HuH-7.5 (cell line): ENCODE measurements at places on chromosomes 3 and 15.
A peak's percentile ranks its signal among the peaks of the same experiment; 100 is the strongest.

GRCh38 chr3:192819001-192819569 lies 91.7 kb upstream of the FGF12 start:
- no peak for DNase-seq

DNA sequence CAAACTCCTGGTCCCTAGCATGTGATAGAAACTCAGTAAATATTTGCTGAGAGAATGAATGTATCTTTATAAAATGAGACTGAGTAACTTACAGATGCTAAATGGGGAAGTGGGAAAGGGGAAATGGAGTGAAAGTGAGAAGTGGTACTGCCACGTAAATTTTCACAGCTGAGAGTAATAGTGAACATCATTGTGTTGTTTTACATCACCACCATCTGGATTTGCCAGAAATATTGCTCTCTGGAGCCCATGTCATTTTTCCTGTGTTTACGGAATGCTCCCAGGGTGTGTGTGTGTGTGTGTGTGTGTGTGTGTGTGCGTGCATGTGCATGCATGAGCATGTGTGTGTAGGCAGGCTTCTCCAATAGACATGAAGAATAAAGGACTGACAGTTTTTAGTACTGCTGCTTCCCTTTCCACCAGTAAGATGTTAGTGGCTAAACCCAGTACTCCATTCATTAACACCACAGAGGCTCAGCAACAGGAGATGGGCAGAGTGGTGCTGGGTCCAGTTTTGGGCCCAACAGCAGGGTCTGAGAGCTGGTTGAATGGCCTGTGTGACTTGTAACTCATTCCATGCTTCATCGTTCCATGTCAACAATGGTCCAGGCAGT lies 57.3 kb downstream of the DIPK2A start:
- no peak for DNase-seq

- DNase-seq, result no peak
Measured at GRCh38 chr3:53242155-53242554, 13.7 kb downstream of the TKT start.

DNA sequence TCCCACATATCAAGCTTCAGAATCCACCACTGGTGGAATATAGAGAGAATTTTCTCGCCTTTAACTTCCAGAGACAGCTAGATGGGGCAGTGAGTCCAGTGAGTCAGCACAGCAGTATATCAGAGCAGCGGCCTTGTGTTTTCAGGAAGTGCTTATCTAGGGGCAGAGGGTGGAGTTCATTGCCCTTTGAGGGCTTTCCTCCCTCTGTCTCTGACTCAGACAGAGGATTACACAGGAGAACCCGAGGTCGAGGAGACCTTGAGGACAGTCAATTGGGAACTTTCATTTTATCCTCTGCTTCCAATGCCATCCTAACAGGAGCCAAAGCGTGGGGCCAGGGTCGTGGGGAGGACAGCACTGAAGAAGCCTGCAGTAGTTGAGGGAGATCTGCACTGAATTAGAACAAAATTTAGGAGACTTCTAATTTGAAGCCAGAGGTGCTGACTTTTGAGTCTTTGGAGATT lies 109.6 kb upstream of the UMPS start:
- DNase-seq, result peak; percentile 42

GRCh38 chr15:90711842-90712241 lies 5.3 kb upstream of the BLM start:
- no peak for DNase-seq

- DNase-seq, result peak; percentile 90
Measured at GRCh38 chr15:96338766-96339618, 8.5 kb downstream of the NR2F2 start.
